ENCODE measurements at places on chromosomes 13 and 19.

- DNase-seq, result no peak
Measured at GRCh38 chr13:60645676-60646075, 248.7 kb downstream of the TDRD3 start.

DNA sequence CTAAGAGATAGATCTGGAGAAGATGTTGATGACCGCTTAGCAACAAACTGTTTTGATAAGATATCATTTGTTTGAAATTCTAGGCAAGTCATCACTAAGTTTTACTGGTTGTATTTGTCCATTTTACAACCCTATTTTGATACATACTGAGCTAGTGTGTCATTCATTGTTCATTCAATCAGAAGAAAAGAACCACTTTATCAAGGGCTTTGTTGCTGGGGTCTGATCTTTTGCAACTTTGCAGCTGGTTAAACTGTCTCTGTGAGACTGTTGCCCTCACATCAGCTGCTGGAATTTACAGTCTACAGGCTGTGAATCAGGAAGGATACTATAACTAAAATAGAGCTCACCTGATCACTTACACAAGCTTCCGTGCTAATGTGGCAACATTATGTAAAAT is 290.5 kb downstream of the RFC3 start:
- no peak for DNase-seq

DNA sequence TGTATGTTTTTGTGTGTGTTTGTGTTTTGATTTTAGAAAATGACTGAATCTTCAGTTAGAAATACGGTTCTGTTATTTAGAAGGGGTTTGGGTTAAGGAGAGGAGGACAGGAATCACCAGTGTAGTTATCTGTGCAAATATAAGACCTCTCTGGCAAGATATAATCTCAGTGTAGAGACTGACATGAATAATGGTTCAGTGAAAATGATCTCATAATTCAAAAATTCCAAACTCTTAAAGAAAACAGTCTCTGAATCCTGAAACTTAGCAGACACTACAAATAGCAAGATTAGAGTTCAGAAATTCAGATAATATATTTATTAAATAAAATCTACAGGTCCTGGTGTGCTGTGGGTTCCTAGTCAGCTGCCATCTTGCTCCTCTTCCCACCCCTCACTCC is 73.5 kb downstream of the PDS5B start:
- DNase-seq, result no peak

- DNase-seq, result no peak
Measured at GRCh38 chr13:78078168-78078567, 159.5 kb upstream of the EDNRB start.

- no peak for DNase-seq
Measured at GRCh38 chr13:97743938-97744337, 209.5 kb upstream of the IPO5 start.

DNA sequence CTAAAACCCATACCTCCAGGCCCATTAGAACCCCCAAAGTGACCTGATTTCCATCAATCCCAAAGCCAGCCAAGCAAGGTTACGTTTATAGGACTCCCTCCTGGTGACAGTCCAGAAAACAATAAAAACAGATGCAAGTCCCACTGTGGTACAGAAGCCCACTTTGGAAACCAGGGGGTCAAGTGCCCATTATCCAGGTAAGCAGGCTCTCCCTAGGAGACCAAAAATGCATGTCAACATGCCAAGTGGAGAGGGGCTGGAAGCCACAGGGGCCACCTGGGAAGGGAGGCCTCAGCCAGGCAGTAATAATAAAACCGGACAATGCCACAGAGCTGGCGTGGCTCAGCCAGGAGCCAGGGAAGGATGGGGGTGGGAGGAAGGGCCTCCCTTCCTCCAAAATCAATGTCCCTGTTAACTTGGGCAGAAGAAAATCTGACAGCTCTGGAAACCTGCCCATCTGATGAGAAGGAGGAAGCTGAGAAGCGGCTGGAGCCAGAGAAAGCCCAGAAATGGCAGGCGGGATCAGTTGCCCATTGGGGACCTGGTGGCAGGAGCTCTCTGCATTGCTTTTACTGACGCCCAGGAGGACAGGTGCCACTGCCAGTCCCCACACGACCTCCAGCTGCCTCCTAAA is 160.4 kb downstream of the ZIC5 start:
- no peak for DNase-seq

GRCh38 chr13:105908586-105908985 is 626.9 kb downstream of the EFNB2 start:
- no peak for DNase-seq

DNA sequence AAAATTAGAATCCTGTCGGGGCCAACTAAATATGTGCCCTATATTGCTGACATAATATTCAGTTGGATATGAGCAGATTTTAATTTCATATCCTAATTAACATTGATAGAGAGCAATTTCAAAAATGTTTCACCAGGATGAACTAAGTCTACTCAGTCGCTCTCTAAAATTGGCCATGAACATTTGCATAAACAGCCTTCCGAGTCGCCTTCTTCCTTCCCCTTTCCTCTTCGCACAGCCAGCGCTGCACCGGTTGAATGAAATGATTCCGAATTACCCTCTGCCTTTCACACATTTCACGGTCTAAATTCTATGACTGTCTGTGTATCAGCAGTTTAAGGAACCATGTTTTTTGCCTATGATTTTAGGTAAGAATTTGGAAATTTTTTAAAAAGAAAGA is 413.7 kb downstream of the LIG4 start:
- DNase-seq, result no peak

DNA sequence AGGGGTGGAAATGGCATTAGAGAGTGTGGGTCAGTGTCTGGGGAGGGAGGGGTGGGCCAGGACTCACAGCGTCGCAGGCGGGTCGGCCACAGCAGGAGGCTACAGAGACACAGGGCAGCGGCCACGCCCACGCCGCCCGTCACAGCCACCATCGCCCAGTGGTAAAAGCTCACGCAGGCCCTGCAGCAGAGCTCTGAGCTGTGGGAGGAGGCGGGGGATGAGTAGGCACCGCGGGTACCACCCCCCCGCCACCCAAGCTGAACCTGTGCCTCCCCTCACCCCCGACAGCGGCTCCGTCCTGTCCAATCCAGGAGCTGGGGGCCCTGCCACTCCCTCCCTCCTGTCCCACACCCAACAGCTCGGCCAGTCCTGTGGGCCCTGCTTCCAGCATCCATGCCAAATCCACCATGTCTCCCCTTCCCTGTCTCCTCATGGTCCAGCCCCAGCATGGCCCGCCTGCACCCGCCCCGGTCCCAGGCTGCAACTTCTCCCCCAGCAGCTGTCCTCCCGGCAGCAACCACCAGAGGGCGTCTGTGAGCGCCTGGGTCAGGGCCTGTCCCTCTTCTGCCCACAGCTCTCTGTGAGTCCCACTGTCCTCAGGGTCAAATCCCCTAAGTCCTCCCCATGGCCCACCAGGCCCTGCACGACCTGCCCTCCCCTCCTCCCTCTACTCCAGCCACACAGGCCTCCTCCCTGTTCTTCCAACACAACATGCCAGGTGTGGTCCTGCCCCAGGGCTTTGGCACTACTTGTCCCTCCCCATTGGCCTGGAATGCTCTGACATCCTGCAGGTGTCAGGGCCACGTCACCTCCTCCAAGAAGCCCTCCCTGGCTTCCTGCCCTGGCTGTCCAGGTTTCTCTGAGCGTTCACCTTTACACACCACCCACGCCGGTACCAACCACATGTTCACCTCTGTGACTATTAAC is 6.0 kb downstream of the TEKTIP1 start:
- DNase-seq, result peak; percentile 75

DNA sequence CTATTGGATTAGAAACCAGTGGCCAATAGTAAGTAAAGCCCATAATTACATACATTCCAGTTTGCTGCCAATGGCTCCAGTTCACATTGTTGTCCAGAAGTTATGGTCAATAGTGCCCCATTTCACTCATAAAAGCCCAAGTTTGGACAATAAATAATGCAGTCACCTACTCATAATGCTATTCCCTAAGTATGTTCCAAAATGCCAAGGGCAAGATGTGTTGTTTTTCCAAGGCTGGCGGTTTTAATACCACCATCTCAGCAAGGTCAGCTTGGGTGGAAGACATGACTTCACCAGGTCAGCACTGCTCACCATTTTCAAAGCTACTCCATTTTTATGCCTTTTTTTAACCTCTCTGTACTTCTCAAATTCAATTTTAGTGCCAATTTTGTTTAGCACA is 32.7 kb downstream of the KCTD12 start:
- DNase-seq, result no peak

DNA sequence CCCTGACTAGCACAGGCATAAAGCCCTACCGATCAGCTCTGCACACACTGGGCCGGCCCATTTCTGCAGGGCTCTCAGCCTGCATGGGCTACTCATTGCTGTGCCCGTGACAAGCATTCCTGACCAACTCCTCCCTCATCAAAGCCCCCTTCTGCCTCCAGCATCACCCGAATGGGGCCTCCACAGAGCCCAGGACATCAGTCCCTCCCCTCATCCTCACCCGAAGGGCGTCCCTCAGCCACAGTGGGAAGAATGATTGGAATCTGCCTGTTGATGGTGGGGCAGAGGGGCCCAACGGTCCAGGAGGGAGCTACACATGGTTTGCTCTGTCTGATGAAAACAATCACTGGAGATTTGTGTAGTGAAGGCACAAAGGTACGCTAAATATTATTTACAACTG is 43.8 kb downstream of the SERP2 start:
- no peak for DNase-seq

- no peak for DNase-seq
Measured at GRCh38 chr13:98721825-98722510, 30.5 kb downstream of the SLC15A1 start.

- DNase-seq, result no peak
Measured at GRCh38 chr13:99287551-99287950, 19.6 kb downstream of the GPR183 start.

DNA sequence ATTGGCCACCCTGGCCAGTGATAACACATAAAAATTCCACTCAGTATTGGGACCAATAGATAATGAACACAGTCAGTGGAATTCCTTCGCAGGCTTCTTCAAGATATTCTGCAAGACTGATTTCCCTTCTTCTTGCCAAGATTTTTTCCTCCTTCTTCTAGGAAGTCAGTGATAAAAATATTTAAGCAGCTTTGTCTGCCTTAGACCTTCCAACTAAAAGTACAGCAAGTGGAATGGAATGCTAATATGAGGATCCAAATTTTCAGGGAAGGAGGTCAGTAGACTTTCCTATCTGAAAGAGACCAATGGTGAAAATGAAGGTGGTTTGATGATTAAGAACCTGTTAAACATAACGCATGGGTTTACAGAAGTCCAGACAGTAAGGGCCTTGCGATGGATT is 9.6 kb downstream of the STARD13 start:
- no peak for DNase-seq

DNA sequence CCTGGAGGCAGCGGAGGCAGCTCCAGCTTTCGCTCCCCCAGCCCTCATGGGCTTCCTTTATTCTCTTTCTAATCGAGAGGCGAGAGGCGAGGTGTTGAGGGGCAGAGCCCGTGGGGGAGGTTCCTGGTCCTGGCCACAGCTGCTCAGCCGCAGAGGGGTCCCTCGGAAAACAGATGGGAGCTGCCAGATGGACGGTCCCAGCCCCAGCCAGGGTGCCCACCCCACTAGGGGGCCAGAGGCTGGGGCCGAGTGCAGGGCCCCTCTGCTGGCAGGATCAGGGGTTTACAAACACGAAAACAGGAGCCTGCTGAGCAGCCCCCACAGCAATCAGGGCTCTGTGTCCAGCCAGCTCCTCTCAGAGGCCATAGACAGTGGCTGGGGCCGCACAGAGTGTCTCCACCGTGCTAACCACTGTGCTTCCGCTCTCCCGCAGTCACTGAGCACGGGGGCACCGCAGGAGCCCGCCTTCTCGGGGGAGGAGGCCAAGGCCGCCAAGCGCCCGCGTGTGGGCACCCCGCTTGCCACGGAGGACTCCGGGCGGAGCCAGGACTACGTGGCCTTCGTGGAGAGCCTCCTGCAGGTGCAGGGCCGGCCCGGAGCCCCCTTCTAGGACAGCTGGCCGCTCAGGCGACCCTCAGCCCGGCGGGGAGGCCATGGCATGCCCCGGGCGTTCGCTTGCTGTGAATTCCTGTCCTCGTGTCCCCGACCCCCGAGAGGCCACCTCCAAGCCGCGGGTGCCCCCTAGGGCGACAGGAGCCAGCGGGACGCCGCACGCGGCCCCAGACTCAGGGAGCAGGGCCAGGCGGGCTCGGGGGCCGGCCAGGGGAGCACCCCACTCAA is 182.2 kb downstream of the KDM4B start:
- DNase-seq, result no peak

DNA sequence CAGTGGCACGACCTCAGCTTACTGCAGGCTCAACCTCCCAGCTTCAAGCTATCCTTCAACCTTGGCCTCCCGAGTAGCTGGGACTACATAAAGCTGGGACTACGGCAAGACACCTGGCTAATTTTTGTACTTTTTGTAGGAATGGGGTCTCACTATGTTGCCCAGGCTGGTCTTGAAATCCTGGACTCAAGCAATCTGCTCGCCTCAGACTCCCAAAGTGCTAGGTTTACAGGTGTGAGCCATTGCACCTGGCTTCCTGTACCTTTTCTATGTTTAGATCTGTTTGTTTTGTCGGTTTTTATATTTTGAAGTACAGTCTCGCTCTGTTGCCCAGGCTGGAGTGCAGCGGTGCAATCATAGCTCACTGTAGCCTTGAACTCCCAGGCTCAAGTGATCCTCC is 17.5 kb upstream of the TICAM1 start:
- no peak for DNase-seq

- DNase-seq, result no peak
Measured at GRCh38 chr13:67136157-67136556, 94.0 kb downstream of the PCDH9 start.

DNA sequence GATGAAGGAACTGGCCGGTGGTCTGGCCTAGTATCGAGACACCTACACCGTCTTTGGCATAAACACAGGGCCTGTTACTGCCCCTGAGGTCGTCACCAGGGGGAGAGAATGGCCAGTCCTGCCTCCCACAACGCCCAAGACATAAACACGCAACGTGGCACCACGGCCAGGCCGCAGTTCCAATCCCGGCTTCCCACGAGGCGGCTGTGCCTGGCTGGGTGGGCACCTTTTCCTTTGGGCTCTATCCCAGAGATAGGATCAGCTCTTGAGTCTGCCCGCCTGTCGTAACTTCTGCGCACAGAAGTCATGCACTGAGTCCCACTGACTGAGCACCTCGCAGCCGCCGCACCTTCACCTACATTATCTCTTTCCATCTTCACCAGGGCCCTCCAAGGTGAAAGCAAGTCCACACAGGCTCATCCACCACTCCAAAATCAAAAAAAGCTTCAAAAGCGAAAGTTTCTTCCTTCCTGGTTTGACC is 1.1 kb downstream of the MIER2 start:
- DNase-seq, result no peak

GRCh38 chr13:33070713-33071112 is 54.5 kb downstream of the KL start:
- no peak for DNase-seq
